Cardiac septum (tissue), 1 donor: ENCODE measurements at places on chromosomes 11 and 22. TPM values are rescaled to one million over a fixed set of nuclear protein-coding genes. Genes with fewer than 3 reads are reported as not detected.

- peak; percentile 50 for DNase-seq
Measured at GRCh38 chr11:2762451-2762850, 62.7 kb upstream of the KCNQ1OT1 start.

The GLB1L2 gene
- total RNA-seq, result 0.57 TPM

- no peak for DNase-seq
Measured at GRCh38 chr11:4936745-4937144, 10.7 kb downstream of the OR51A4 start.

The OR2D2 gene
- total RNA-seq, result not detected

GRCh38 chr11:27304514-27304913 is 58.5 kb downstream of the CCDC34 start:
- no peak for DNase-seq

DNA sequence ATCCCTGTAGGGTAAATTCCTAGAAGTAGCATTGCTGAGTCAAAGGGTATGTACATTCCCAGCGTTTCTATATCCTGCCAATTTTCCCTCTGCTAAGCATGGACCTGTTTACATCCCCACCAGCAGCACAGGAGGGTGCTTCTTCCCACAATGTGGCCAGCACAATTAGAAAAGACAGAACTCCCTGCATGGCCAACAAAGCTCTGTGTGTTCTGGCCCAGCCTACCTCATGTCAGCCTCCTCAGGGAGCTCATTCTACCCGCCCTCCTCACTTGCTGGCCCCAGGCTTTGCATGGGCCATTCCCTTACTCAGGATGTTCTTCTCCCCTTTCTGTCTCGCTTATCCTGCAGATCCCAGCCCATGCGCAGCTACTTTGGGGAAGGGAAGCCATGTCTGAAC is 186.1 kb downstream of the DSCAML1 start:
- peak; percentile 10 for DNase-seq

The XKR3 gene
- not detected for total RNA-seq

The NTM gene
- total RNA-seq, result 3.4 TPM
